ENCODE measurements at places on chromosomes 12 and 14.

DNA sequence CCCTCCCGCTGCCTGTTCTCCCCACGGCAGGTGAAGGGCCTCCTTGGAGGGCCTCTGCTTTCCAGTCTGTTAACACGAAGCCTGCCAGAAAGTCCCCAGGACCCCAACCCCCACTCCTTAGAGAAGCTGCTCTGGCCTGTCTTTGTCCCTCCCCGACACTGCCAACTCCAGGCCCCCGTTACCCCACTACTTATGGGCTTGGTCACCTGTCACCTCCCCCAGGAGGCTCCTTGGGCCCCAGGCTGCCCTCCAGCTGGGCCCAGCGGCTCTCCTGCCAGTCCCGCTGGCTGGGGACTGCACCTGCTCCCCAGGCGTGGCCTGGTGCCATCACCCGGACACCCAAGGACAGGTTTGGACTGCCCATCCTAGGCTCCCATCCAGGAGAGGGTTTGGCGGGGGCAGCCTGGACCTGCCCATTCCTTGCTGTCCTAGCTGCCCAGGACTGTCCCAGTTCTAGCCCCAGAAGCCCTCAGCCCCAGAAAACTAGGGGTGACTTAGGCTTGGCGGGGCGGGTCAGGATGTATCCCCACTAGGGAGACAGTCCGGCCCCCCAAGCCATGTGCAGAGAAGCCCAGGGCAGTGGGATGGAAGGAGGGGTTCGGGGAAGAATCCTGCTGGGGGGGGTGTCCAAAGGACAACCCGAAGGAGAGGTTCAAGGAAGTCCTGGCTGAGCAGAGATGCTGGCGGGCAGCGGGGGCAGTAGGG is 155.7 kb upstream of the C14orf180 start:
- no peak for DNase-seq

DNA sequence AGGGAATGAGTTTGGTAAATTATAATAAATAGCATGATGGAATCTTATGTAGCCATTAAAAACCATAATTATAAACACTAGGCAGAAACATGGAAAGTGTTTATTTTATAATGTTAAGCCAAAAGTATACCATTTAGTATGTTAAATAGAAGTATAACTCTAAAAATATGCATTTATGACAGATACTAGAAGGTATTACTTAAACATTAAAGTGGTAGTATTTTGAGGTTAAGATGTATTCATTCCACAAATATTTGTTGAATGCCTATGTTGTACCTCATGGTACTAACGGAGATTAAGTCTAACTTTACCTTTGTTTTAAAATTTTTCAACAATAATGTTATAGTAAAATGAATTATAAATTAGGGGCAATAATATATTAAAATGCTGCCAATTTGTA is 24.1 kb downstream of the TTC8 start:
- DNase-seq: no peak

GRCh38 chr12:44225149-44225510 is 389.2 kb downstream of the TMEM117 start:
- DNase-seq: no peak

GRCh38 chr14:80809663-80810062 is 131.9 kb downstream of the CEP128 start:
- no peak for DNase-seq

DNA sequence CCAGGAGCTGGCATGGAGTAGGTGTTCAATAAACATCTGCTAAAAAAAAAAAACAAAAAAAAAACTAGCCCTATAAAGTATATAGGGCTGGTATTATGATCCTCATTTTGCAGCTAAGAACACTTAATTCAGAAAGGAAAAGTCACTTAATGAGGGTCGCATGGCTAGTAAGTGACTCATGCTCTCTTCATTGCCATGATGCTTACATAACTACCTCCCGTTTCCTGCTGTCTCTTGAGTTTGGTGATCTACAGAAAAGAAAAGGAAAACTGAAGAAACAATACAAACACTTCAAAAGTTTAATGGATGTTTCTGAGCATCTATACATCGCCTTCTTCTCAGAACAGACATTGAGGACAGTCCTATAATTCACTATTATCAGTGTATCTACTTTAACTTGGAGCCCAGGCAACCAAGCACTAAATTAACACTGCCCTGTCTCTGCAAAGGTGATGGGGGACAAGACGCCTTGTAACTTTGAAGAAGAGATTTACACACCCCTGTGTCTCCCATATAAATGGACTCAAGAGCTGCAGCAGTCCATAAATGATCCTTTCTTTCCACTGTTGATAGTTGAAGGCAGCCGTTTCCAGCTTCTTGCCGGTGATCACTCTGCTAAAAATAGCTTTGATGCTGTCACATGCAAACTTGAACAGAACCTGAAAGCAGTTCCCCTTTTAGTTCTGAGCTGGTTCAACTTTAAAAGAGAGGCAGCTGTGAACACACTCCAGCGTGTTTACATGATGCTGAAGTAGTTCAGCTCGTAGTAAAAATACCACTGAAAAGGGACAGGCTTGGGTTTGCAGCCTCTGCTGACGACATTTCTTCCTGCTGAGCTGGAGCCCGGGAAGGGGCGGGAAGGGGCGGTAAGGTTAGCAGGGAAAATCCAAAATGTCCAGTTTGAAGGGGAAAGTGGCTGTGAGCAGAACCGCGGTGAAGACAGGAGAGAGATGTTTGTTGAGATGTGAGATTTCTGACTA is 113.3 kb downstream of the FOXN3 start:
- DNase-seq: no peak

GRCh38 chr14:32696325-32697091 is 242.2 kb upstream of the NPAS3 start:
- no peak for DNase-seq

DNA sequence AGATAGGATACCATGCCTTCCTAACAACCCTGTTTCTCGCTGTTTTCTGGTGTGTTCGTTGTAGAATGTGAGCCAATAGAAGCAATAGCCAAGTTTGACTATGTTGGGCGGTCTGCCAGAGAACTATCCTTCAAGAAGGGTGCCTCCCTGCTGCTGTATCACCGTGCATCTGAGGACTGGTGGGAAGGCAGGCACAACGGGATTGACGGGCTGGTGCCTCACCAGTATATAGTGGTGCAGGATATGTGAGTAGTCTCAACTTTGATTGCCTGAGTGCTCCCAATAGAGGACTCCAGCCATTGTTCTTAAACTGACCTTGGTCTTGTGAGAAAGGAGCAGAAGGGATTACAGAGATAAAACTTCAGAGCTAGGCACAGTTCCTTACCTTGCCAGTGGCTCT is 96.2 kb downstream of the KICS2 start:
- DNase-seq: no peak

- DNase-seq: no peak
Measured at GRCh38 chr14:72709916-72710611, 183.8 kb downstream of the DPF3 start.

DNA sequence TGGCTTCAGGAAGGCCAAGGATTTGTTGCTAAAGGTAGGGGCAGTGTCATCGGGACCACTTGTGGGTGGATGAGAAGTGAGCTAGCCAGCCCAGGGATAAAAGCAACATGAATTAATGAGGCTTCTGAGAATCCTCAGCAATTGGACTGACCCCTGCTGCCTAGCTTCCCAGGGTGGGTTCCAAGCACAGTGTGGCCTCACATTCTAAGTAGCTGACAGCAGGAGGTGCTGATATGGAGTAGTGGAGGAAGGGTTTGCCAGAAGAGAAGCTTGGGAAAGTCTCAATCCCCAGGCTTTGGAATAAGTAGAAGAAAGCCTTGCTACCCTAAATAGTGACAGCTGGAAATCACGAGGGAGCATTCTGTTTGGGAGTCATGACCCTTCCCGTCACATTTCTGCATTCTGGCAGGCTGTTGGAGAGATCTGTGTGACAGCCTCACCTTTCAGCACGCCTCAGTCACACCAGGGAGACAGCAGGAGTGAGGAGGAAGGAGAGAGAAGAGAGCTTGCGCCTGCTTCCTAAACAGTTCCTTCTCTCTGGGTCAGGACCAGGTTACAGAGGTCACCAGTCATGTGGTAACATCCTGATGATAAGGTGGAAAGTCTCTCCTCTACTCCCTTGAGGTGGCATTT is 31.2 kb downstream of the DACT1 start:
- DNase-seq: no peak

DNA sequence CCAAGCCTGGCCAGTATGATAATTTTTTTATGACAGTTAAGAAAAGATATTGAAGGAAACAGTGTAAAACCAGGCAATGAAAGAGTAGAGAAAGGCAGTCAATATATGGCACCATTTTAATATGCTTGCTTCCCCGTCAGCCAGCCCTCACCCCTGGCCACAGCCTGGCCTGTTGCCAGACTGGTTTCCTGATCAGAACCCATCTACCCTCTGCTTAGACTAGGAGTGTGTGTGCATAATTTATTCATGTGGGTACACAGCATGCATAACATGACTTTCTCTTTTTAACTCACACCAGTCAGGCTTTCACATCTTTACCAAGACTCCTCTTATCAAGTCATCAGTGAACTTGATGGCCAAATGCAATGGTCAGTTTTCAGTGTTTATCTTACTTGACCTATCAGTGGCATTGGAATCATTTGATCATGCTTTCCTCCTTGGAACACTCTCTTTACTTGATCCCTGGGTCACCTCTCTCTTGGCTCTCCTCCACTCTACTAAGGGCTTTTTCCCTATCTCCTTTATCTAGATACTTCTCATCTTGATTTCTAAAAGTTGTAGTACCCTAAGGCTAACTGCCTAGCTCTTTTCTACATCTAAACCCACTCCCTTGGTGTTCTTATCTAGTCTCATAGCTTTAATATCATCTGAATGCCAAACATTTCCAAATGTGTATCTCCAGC is 10.0 kb upstream of the GPR19 start:
- DNase-seq: peak; percentile 33

- DNase-seq: no peak
Measured at GRCh38 chr14:67547224-67547780, 14.2 kb downstream of the PLEKHH1 start.

GRCh38 chr12:110683888-110684287 is 5.0 kb downstream of the HVCN1 start:
- no peak for DNase-seq

DNA sequence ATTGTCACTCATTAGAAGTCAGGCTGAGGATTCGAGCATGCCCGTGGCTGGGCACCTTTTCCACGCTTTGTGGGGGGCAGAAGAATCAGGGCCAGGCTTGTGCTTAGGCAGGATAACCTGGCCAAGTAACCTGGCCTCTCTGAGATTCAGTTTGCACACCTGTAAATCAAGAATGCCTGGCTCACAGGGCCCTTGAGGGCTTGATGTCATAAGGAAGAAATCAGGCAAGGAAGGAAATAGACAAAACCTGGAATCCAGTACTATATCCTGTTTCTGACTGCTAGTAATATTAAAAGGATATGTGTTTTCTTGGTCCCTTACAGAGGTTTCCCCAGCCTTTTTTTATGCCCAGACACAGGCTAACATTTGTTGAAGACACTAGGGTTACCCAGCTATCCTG is 91.9 kb downstream of the SAMD4A start:
- no peak for DNase-seq
